ENCODE measurements at places on chromosomes 7 and 10.

DNA sequence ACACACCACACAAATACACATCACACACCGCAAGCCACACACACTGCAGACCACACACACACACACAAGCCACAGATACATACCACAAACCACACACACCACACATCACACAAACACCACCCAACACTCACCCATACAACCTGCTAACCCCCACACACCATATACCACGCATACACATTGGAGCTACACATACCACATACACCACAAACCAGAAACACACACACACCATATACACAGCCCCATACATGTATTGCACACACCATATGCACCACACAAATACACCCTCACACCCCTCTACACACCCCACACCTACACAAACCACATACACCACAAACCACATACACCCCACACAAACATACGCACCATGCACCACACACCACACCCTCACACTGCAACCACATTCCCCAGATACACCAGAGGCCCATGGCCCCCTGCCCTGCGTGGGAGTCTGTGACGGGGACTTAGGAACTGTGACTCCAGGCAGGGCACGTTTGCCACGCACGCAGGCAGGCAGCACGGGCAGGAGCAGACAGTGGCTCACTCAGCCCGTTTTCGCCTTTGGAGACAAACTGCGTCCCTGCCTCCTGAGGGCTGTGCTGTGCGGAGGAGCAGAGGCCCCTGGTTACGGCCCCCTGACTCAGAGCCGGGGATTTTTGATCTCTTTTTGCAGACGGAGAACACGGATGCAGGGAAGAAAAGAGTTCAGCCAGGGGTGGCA is 52.6 kb downstream of the TMEM209 start:
- peak; percentile 38 for DNase-seq

DNA sequence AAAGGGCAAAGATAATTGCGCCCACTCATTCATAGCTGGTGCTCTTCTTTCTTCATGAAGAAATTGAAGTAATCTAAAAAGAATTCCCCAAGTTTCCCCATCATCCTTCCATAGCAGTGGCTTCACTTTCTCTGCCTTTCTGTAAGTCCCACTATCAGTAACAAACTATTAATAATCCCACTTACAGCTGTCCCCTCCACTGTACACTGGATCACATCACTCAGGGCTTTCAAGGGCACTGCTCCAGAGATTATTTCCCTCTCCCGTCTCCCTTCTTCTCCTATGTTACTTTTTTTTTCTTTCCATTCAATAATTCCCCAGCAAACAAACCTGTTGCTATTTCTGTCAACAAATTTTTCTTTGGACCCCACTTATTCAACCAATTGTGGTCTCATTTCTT is 16.2 kb downstream of the DNAJB9 start:
- DNase-seq: no peak

GRCh38 chr7:75702515-75702914 is 36.2 kb downstream of the HIP1 start:
- DNase-seq: no peak

DNA sequence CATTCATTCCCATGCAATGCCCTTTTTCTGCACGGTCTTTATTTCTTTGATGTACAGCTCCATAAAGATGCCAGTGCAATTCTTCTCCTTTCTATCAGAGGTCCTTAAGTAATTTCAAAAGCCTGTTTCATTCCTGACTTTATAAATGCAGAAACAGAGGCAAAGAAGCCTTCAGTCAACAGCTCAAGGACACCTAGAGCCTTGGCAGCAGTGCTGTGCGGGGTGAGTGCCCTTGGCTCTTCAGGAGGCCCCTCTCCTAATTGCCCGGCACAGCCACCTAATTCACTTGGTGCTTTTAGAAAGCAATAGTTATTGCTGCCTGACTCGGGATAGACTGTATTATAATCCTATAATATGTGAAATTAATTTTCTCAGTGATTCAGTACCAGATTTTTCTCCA is 169.6 kb upstream of the KLF6 start:
- DNase-seq: no peak

DNA sequence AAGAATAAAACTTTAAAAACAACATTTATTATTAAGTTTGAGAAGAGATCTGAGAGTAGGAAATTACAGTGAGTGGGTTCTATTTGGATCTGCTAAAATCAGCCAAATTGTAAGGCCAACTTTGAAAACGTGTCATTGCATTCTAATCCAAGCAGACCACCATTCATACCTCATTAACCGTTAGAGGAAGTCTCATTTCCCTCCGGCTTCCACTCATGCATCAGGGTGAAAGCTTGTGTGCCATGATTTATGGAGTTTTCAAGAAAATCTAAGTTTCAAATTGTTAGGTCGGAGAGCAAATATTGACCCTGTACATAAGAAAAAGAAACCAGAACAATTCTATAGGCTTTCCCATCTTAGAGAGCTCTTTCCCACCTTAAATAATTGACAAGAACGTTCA is 166.6 kb upstream of the NRG3 start:
- no peak for DNase-seq

GRCh38 chr10:132036887-132037675 is 28.7 kb upstream of the JAKMIP3 start:
- DNase-seq: no peak

- DNase-seq: no peak
Observed at GRCh38 chr10:78450807-78451485, 417.3 kb downstream of the RPS24 start.

DNA sequence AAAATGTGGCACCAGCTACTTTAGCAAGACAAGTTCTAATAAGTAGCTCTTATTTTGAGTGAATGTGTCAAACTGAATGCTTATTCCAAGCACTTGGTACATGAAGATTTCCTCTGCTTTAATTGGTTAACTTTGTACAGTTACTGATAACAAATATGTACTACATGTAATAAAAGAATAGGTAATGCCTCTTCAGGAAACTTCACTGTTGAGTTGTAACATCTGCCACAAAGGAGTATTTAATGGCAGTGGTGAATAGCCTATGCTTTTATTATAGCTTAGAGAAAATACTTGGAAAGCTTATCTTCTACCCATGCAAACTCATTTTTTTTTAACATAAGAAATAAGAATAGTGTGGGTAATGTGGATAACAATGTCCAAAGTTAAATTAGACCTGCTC is 82.6 kb downstream of the CYP51A1 start:
- no peak for DNase-seq

DNA sequence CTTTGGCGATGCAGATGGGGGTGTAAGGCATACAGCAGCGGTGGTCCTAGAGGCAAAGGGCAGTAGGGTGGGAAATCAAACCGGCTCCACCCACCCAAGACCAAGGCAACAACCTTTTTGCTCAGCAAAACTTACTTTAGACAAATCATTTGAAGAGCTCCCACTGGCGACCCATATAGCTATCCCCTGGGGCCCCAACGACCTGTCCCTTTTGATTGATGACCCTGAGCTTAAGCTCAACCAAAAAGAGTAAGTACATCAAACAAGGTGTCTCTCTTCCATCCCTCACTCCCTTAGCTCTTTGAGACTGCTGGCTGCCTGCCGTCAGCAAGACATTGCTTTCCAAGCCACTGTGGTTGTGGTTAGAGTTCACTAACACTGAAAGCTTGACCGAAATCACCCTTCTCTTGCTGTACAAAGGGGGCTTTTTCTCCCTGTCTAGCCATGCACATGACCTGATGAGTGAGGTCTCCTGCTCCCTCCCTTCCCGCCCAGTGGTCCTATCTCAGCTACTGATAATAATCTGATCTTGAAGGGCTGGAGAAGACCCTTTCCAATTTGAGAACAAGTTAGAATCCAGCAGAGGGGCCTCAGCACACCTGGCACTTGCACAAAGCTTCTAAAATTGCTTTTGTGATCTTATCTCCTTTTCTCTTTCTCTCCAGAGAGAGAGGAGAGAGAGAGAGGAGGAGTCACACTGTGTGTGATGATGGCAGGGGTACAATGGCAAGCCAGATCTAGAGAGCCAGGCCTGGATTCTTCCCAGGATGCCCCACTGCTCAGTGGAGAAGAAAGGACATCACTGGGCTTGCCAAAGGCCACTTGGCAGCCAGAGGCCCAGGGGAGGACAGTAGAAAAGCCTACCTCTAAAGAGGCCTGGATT is 42.2 kb downstream of the XPNPEP1 start:
- no peak for DNase-seq

DNA sequence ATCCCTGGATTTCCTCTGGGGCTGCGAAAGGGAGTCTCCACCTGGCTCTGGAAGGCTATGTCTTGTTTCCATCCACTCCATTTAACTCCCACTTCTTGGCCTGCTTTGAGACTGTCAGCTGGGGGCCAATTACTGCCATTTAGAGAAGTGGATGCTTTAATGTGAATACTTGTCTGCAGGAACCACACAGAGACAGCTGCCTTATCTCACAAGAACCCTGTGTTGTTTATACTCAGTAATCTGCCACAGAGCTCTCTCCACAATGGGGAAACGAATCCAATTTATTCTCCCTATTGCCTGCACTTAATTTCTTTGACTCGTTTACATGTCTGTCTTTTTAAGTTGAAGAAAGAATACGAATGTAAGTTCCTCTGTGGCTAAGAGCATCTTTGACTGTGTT is 787.0 kb upstream of the C7orf33 start:
- DNase-seq: no peak

GRCh38 chr10:128149267-128150014 is 23.2 kb upstream of the MKI67 start:
- no peak for DNase-seq

DNA sequence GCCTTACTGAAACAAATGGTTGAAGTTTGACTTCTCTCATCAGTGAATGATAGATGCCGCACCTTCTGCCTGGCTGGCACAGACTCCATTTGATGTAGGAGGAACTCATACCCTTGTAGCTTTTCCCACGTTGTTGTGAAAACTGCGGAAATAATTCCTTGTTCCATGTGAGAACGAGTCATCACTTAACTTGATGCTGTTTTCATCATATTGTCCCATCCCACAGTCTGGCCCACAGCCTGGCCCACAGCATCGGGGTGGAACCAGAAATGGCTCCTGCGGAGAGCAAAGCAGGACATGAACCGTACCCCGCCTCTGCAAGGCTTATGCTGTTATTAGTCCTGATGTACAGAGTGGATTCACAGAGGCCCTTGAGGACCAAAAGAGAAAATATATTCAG is 587.0 kb downstream of the SDK1 start:
- DNase-seq: no peak

DNA sequence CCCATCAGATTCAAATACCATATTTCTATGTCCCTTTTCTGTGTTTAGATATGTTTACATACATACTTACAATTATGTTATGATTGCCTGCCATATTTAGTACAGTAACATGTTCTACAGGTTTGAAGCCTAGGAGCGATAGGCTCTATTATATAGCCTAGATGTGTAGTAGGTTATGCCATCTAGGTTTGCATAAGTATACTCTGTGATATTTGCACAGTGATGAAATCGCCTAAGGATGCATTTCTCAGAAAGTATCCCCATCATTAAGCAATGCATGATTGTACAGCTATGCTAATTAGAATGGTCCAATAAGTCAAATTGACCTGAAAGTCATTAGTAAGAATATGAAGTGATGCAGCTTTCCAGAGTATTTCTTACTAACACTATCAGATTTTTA is 1171.7 kb upstream of the LRRTM3 start:
- DNase-seq: no peak

GRCh38 chr10:29734962-29735627 is 100.3 kb upstream of the SVIL start:
- DNase-seq: peak; percentile 65

DNA sequence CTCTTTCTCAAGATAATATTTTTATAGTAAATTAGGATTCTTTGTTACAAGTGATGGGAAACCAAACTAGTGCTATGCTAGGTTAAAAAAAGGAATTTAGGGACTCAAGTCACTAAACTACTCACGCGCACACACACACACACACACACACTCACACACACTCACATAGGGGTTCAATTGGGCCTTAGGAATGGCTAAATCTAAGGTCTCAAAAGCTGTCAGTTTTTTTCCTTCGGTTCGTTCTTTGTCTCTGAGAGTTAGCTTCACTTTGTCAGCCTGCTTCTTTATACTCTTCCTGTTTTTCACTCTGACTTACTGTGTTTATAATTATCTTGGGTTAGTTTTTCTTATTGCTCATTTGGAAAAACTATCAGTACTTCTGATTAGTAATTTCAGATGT is 138.9 kb downstream of the ADK start:
- no peak for DNase-seq

GRCh38 chr7:6117533-6117932 is 86.4 kb downstream of the ANKRD61 start:
- DNase-seq: no peak

DNA sequence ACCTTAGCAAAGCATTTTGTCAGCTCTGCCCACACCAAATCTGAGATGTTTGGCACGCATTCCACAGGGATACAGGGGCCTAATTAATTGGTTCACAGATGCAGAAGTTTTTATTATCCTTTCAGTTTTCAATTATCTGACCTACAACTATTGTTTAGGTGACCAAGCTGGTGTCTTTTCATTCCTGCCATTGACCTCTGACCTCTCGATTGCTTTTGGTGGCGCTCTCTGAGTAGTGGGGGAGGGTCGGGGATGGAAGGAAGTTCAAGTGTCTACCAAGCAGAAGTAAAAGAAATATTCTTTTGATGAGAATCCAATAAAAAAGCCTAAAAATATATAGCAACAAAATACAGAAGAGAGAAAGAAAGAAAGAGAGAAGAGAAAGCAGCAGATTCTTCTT is 28.8 kb upstream of the KDM7A start:
- no peak for DNase-seq

- no peak for DNase-seq
Observed at GRCh38 chr10:130040351-130040750, 70.3 kb downstream of the C10orf143 start.

GRCh38 chr7:154598864-154599263 is 404.1 kb downstream of the PAXIP1 start:
- no peak for DNase-seq
